Erythroblast (primary cell): ENCODE measurements at places on chromosomes 16 and 17.

DNA sequence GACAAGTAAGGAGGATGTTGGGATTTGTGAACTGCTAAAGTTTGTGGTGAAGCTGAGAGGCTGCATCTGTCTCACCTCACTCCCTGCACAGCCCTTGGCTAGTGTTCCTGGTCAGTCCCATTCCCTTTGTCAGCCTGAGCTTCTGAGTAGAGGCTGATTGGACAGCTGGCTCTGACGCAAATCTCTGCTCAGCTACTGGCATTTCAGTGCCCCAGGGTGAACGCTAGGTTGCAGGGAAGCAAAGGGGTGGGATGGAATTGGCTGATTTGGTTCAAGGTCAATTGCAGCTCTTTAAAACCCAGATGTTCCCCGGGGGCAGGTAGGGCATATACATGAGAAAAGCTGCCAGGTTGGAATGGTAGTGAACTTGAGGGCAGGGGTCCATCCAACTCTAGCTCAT lies 23.1 kb upstream of the CNOT1 start:
- DNase-seq, result no peak

DNA sequence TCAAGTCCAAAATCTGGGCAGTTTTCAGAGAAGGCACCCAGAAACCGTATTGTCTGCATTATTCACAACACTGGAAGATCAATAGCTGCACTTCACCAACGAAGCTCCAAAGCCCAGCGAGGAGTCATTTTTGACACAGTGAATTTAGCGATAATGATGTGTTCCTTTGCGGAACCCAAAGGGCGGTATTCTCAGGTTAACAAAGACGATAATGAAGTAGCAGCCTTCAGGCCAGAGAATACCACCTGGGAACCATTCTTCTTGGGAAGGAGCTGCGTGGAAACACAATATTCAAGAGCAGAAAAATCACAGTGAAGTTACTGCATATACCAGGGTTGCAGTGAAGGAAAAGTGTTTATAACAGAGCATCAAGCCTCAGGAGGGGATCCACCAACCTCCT lies 381.0 kb downstream of the TOX3 start:
- no peak for DNase-seq

DNA sequence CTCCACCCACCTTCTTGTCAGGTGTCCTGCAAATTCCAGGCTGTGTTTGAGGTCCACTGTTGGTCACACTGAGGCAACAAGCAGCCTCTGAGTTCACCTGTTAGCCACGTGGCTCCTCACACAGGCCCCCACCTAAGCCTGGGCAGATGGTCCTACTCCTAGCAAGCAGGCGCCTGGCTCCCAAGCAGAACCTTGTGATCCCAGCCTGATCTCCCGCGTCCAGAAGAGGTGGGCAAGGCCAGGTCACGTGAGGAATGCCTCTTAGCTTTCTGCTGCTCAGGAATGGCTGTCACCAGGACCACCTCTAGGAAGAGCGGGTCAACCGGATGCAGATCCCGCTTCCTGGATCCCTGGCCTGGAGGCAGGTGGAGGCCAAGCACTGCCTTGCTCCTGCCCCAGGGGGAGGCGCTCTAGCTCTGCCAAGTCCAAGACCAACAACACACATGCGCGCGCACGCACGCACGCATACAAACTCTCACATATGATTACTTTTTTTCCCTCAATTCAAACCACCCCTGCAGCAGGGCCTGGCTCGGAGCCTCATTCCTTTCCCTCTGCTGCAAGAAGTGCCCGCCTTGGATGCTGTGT lies 9.5 kb downstream of the CYB561 start:
- no peak for DNase-seq

- no peak for DNase-seq
Measured at GRCh38 chr17:81435652-81436293, 40.5 kb downstream of the BAHCC1 start.

- no peak for DNase-seq
Measured at GRCh38 chr16:3143598-3144320, 8.9 kb downstream of the ZNF213 start.
